ENCODE measurements at places on chromosomes 3 and 15.

- DNase-seq, result no peak
Measured at GRCh38 chr3:151425627-151426340, 35.1 kb downstream of the IGSF10 start.

- no peak for DNase-seq
Measured at GRCh38 chr3:105877336-105877910, 8.6 kb upstream of the CBLB start.

- DNase-seq, result no peak
Measured at GRCh38 chr15:91243826-91244225, 143.8 kb downstream of the SV2B start.

DNA sequence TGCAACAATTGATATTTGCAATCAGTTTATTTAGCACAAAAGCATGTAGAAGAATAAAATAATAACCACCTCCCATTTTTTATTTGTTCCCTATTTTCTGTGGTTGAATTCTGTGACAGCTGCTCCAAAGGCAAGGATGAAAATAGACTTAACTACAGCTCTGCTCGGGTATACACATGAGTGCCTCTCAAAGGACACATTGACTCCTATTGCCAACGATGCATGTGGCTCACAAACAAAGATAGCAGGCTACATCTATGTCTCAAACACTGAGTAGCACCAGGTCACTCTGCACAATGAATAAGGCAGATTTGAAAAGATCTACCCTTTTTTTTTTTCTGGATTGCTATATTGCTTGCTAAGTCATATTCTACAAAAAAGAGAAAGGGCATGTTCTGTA lies 612.9 kb downstream of the ROBO1 start:
- DNase-seq, result no peak

DNA sequence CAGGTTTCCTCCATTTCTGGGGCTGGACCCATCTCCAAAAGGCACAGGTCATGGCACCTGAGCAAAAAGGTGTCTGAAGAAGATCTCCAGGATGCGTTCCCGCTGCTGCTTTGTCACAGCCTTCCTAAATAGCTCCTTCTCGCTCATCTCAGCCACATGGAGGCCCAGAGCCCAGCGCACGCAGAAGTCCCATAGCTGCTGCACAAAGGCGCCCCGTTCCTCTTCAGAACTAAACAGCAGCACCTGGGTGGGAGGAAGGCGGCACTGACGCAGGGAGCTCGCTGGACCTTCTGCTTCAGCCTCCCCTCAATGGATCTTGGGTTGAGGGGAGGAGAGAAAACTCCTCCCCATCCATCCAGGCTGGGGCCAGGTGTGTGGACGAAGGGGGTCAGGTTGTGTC lies 8.4 kb downstream of the DUOX2 start:
- DNase-seq, result no peak

GRCh38 chr3:123489400-123490004 lies 40.6 kb upstream of the ADCY5 start:
- DNase-seq, result peak; percentile 66

Data from ovary (tissue), 10 donors.